Posterior vena cava (tissue), 2 donors: ENCODE measurements at places on chromosomes 2 and 18. TPM values are rescaled to one million over a fixed set of nuclear protein-coding genes. Genes with fewer than 3 reads are reported as not detected.

DNA sequence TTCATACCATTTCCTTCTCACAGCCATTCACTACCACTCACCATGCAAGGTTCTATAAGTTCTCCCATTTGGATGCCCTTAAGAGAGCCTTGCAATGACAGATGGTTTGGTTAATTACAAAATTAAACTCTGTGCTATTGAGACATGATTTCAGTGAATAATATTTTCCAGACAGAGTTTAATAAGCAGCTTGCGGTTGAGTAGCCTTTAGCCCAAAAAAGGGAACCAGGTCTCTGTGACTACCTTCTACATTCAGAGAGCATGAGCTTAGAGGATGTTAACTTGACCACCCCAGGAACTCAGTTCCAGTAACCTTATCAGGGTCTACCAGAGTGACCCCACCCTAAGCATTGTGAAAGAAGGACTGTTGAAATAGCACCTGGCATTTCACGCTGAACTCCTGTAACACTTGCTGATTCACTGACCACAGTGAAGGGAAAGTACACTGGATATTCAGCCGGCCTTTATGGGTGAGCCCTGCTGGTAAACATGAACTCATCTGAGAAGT, 1173.1 kb upstream of the ZEB2 start:
- DNase-seq: no peak

LRATD1 gene
- total RNA-seq: 1.9 TPM

GRCh38 chr2:45649462-45649857, 2.0 kb upstream of the PRKCE start:
- no peak for DNase-seq

GRCh38 chr2:240747256-240747655, 55.6 kb downstream of the AQP12A start:
- DNase-seq: no peak

GRCh38 chr2:38293152-38293865, 83.8 kb downstream of the ATL2 start:
- no peak for DNase-seq

DNA sequence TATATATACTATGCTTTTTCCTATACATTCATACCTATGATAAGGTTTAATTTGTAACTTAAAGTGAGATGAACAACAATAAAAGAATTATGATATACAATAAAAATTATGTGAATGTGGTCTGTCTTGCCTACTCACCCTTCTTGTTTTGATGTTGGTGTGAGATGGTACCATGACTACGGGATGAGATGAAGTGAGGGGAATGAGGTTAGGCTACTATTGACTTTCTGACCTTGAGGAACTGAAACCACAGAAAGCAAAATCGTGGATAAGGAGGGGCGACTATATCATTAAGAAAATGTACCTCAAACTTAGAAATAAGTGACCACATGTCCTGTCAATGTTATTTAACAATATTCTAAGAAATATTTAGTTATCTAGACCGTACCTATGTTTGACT, 103.9 kb upstream of the PPP1CB start:
- no peak for DNase-seq

DNA sequence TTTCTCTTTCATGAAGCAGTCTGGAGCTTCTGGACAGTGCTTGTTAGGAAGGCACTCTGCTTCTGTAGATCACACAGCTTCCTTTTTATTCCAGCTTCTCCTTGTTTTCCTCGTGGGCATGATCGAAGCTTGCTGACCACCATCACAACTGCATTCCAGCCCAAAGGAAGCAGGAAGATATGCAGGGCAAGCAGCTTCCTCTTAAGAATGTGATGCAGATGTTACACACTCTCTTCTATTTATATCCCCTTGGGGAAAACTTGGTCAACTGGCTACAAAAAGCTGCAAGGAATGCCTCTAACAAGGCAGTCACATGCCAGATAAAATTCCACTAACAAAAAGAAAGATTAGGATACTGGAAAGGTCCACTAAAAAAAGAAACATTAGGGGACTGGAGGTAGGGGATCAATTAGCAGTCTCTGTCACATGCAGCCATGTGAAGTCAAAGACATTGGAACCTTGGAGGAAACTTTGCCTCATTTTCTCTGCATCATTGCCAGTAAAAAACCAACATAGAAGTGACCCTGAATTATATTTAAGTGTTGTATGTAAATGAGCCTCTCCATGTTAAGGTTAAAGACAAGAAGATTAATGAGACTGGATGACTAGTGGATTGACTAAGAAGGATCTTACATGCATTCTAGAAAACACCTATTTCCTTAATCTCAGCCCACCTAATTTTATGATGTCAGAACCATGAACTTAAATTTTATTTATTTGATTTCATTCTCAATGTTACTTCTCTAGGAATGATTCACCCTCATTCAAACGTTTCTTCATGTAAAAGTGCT, 98.3 kb downstream of the NAB1 start:
- DNase-seq: no peak

GRCh38 chr2:19949071-19949470, 40.8 kb downstream of the WDR35 start:
- no peak for DNase-seq

DNA sequence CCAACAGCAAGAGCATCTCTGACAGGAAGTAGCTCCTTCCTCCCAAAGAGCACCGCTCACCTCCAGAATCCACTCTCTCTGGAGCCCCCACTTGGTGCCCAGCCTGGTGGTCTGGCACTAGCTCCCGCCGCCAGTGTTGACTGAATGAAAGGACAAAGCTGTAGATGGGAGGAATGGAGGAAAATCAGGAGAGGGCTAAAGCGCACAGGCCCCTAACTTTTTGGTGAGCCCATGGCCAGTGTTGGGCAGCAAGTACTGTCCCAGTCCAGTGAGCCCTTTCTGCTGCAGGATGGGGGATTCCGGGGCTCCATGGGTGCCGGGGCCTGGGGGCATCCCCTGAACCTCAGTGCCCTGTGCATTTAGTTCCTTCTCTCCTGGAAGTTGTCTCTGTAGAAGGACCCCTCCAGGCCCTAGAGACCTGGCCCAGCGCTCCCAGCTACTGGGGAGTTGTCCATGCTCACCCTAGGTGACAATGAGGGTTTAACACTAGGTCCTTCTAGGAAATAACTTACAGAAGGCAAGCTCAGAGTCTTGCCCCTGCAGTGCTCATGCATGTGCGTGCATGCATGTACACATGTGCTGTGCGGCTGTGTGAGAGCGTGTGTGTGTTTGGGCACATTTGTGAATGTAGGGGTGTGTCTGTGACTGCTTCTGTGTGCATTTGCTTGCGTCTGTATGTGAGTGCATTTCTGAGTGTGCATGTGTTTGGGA, 33.6 kb downstream of the GLI2 start:
- DNase-seq: peak; percentile 68

- DNase-seq: no peak
These were observed 76.7 kb downstream of the MRPS9 start for GRCh38 chr2:105114551-105114950.

- DNase-seq: no peak
These were observed 118.3 kb downstream of the DOK6 start for GRCh38 chr18:69518989-69519388.

GRCh38 chr2:70537840-70538239, 15.8 kb downstream of the TGFA start:
- no peak for DNase-seq
